NCI-H1105 (cell line): ENCODE measurements at places on chromosomes 7 and 10.

DNA sequence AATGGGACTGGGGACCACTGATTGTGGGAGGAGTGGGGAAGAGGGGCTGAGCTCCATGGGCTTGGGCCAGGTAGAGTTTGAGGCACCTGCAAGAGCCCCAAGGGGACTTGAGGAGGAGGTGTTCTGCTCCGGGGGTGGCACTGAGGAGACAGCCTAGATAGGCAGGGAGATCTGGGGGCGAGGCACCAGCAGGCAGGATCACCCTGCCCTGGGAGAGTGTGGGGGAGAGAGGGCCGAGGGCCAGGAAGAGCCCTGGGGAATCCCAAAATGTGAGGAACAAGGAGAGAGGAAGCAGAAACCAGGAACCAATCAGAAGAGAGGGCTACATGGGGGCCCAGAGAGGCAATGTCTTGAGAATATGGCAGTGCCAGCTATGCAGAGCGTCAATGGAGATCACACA lies 34.6 kb downstream of the LEP start:
- DNase-seq, result no peak

- no peak for DNase-seq
Observed at GRCh38 chr10:36764823-36765222, 360.6 kb upstream of the ANKRD30A start.

- no peak for DNase-seq
Observed at GRCh38 chr7:5320802-5321396, 38.2 kb downstream of the SLC29A4 start.

- DNase-seq, result no peak
Observed at GRCh38 chr10:30172091-30172490, 112.7 kb upstream of the JCAD start.

- no peak for DNase-seq
Observed at GRCh38 chr7:35823440-35823839, 22.6 kb downstream of the SEPTIN7 start.

DNA sequence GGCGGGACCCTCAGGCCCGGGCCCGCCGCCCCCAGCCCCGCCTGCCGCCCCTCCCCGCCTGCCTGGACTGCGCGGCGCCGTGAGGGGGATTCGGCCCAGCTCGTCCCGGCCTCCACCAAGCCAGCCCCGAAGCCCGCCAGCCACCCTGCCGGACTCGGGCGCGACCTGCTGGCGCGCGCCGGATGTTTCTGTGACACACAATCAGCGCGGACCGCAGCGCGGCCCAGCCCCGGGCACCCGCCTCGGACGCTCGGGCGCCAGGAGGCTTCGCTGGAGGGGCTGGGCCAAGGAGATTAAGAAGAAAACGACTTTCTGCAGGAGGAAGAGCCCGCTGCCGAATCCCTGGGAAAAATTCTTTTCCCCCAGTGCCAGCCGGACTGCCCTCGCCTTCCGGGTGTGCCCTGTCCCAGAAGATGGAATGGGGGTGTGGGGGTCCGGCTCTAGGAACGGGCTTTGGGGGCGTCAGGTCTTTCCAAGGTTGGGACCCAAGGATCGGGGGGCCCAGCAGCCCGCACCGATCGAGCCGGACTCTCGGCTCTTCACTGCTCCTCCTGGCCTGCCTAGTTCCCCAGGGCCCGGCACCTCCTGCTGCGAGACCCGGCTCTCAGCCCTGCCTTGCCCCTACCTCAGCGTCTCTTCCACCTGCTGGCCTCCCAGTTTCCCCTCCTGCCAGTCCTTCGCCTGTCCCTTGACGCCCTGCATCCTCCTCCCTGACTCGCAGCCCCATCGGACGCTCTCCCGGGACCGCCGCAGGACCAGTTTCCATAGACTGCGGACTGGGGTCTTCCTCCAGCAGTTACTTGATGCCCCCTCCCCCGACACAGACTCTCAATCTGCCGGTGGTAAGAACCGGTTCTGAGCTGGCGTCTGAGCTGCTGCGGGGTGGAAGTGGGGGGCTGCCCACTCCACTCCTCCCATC lies 82.7 kb downstream of the PAX2 start:
- DNase-seq, result no peak

DNA sequence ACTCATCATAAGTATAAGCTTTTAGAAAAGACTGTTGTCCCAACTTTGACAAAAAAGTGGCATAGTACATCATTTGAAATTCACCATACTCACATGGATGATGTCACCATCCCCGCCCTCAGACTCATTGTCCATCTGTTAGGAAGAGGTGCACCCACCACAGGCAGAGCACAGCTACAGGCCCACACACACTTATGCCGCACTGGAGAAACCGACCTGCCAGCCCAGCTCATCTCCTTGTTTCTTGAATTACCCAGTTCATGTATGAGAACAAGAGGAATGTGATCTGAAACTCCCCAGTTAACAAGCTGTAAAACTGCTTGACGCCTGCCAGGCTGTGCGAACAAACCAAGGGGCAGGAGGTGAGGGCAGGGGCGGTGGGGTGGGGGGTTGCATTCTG lies 312.0 kb downstream of the DPP6 start:
- no peak for DNase-seq

DNA sequence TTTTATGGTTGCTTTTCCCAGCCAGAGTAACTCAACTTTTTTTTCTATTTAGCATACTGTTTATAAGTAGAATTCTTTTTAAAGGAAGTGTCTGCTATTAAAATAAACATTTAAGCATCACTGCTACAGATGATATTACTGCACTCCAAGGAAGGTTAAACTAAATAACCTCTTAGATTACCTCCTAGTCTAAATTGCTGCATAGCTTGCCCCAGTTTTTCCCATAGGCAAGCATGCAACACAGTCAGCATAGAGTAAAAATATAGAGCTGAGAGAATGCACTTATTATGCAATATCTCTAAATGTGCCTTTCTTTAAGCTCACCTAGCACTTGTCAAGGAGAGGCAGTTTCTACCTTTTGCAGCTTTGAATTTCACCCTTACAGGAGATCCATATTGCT lies 1392.4 kb upstream of the CELF2 start:
- no peak for DNase-seq

DNA sequence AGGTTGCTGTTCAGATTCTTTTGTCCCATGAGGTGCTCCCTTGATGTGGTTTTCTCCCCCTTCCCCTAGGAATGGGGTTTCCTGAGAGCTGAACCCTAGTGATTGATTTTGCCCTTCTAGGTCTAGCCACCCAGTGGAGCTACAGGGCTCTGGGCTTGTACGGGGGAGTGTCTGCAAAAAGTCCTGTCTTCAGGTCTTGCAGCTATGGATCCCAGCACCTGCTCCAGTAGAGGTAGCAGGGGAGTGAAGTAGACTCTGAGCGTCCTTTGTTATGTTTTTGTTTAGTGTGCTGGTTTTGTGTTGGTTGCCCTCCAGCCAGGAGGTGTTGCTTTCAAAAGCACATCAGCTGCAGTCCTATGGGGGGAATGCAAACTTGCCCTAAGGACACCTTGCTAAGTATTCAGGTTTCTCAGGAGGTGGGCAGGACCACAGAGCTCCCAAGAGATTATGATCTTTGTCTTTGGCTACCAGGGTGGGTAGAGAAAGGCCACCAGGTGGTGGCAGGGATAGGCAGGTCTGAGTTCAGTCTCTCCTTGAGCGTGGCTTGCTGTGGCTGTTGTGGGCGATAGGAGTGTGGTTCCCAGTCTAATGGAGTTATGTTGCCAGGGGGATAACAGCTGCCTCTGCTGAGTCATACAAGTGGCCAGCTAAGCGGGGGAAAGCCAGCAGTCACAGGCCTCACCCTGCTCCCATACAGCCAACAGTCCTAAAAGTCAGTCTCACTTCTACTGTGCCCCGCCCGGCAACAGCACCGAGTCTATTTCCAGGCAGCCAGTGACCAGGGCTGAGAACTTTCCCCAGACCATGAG lies 92.4 kb upstream of the JCAD start:
- no peak for DNase-seq

DNA sequence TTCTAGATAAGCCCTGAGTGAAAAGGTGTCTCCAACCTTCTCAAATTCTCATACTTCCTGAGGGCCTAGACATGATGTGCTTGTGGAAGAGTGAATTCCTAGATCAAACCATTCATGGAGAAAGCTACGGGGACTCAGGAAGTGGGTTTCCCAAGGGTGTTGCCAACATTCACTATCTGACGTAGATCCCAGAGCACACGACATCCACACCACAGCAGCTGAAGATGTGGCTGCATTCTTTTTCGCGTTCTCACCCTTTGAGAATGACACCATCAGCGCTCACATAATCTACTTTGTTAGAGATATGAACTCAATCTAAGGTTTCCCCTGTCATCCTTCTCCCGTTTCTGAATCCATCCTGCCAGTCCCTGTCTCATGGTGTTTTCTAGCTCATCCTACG lies 290.8 kb downstream of the DNAJB6 start:
- no peak for DNase-seq

DNA sequence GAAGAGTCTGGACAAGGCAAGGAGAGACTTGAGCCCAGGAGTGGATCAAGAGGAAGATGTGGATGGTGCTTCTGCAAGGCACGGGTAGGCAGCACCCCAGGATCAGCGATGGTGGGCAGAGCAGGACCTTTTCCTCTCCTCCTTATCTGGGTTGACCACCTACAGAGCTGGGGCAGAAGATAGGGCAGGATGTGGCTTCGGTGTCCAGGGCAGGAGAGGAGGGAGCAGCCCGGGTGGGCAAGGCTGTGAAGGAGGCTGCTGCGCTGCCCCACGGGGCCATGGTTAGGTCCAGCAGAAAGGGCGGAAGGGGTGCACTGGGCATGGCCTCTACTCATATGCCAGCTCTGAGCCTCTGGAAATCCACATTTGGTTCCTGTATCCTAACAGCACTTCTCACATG lies 20.0 kb upstream of the PARP12 start:
- no peak for DNase-seq

GRCh38 chr7:6576024-6576866 lies 1.0 kb upstream of the ZDHHC4 start:
- DNase-seq, result no peak

DNA sequence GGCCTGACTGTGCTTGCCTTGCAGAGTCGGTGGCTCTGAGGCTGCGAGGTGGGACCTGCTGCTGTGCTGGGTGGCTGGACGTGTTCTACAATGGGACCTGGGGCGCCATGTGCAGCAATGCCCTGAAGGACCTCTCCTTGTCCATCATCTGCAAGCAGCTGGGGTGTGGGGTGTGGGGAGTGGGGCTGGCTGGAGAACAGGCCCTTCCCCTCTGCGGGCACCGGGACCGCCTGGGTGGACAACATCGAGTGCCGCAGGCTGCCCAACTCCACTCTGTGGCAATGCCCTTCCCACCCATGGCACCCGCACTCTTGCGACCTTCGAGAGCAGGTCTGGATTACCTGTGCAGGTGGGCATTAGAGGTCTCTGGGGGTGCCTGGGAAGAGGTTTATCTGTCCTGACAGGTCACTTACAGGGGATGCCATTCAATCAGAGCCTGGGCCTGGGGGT lies 10.9 kb downstream of the SCART1 start:
- no peak for DNase-seq

DNA sequence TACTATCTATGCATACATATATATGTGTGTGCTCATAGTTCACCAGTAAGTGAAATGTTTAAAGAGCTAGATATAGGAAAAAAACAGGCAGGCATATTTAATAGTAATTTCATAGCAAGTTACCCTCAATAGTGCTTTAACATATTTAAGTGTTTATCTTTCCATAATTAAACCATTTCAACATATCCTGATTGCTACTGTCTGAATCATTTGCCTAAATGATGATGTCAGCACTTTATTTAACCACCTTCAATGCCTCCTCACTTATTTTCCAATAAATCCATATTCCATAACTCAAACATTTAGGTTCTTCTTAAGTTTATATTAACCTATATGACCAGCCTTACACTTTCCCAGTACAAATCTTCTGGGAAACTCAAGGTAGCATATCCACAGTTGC lies 601.1 kb downstream of the ARL4A start:
- DNase-seq, result no peak

DNA sequence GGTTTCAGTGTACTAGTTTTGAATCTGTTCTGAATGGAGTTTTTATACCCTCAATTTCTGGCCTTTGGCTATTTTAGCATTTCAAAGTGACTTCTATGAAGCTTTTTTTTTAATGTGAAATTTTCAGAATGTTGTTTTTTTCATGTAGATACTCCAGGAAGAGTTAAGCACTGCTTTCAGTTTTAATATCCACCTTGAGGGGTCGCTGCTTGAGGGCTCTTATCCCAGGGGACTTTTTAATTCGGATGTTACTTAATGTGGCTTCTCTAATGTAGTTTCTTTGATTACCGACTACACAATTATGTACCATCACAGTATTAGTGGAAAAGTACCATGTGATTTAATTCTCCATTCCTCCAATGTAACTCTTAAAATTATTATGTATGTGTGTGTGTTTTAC lies 5.2 kb downstream of the IFIT5 start:
- DNase-seq, result no peak

- DNase-seq, result no peak
Observed at GRCh38 chr10:35011771-35012191, 78.4 kb downstream of the CUL2 start.

GRCh38 chr7:134293002-134293740 lies 23.6 kb downstream of the SLC35B4 start:
- DNase-seq, result no peak

GRCh38 chr10:17006631-17007417 lies 122.8 kb downstream of the CUBN start:
- DNase-seq, result no peak

DNA sequence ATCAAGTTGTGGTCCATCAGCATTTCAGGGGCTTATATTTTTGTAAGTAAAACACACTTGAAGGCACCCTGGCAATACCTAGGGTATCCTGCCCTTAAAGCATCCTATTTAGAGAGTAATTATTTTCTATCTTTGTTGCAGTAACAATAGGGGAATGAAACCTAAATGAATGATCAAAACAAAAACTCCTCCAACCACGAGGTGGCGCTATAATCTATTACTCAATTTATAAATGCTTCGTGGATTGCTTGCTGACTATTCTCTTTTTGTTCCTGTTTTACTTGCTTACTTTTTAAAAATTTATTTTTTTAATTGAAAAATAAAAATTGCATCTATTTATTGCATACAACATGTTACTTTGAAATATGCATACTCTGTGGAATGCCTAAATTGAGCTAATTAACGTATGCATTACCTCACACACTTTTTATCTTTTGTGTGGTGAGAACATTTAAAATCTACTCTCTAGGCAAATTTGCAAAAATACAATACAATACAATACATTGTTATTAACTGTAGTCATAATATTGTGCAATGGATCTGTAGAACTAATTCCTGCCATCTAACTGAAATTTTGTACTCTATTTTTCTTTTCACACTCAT lies 147.7 kb upstream of the BMPER start:
- DNase-seq, result no peak

- DNase-seq, result no peak
Observed at GRCh38 chr7:106281585-106282318, 3.0 kb downstream of the NAMPT start.

GRCh38 chr10:536371-536925 lies 153.0 kb downstream of the DIP2C start:
- no peak for DNase-seq

DNA sequence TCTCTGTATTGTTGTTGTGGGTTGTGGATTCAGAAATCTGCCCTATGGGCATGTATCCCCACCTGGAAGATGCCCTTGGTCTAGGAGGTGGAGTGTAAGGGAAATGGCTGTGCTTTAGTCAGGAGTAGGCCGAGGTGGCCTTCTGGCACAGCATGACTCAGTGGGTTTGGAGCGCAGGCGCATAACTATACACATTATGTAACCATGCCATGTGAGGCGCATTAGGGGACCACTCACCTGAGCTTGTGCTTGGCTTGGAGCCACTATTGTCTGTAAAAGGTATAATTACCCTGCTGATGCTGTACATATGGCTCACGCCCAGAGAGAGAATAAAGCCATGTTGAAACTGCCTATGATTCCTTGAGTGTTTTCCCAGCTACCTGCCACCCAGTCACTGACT lies 20.6 kb upstream of the ADAMTS14 start:
- no peak for DNase-seq
